ENCODE measurements at places on chromosomes 7 and 10.

DNA sequence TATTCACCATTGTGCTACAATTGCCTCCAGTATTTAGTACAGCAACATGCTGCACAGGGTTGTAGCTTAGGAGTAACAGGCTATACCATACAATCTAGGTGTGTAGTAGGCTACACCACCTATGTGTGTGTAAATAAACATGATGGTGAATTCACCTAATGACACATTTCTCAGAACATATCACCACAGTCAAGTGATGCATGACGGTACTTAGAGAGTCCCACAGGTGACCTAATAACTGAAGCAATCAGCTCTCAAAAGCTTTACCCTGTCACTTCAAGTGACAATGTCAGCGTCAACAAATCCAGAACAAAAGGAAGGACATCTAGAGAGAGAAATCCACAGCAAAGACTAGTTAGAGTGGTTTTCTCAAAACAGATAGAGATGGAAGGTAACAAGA, 38.8 kb downstream of the CCNJ start:
- DNase-seq, result no peak

DNA sequence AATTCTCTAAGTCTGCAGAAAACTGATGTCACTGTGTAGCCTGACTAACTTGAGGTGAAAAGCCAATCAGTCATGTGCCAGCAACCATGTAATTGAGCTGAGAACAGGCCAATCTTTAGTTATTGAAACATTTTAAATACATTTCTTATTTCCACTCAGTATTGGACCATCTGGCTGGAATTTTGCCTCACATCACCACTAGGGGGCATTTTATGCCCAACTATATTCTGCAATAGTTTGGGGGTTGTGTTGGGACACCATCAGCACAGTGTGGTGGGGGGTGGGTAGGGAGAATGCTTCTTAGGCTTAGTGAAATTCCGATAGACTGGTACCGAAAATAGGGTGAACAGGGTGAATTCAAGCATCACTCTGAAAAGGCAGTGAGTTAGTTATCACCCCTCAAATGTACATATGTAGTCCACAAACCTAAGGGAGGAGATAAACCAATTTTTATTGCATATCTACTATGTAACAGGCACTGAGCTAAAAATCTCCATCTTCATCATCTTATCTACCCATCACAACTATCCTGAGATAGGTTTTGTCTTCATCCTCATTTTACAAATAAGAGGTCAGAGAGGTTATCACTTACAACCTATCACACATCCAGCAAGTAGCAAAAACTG, 17.8 kb downstream of the NPSR1 start:
- DNase-seq, result peak; percentile 30

DNA sequence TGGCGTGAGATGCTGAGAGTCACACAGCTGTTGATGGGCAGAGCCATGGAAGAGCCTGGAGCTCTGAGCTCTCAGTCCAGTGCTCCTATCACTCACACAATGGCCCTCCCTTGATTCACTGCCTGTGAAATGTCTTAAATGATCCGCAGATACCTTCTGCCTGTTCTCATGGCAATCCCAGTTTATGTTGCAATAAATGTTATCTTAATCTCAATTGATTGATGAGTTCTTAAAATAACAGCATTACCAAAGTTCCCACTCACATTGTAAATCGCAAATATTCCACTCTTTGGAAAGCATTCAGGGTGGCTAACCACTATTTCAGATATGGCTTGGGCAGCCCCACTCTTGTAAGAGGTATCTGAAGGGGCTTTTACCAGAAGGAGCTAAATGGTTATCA, 865.5 kb downstream of the LRMDA start:
- DNase-seq, result no peak

GRCh38 chr10:5515948-5516761, 8.6 kb upstream of the CALML3 start:
- no peak for DNase-seq

DNA sequence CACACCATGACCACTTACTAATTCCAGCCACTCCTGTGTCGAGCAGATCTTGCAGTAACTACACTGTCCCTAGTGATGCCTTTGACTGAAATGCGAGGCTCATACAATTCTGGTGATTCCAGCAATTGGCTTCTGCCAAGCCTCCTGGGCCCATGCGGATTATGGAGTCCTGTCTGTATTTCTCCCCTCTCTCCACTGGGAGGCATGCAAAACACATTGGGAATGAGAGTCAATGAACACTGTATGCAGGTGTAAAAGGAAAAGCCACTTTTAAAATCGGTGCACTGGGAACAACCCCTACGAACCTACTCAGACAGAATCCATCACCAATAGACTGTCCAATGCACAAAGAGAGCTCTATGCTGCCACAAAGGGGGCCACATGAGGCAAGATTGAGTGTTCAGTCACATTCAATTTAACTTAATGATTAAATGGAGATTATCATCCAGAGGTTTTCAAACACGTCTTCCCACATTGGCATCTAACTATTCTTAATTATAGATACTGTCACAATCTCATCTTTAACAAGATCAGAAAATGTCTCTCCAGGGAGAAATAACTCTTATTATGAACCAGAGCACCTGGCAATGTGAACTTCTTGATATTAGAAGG, 550.6 kb downstream of the GLRX3 start:
- DNase-seq, result no peak

DNA sequence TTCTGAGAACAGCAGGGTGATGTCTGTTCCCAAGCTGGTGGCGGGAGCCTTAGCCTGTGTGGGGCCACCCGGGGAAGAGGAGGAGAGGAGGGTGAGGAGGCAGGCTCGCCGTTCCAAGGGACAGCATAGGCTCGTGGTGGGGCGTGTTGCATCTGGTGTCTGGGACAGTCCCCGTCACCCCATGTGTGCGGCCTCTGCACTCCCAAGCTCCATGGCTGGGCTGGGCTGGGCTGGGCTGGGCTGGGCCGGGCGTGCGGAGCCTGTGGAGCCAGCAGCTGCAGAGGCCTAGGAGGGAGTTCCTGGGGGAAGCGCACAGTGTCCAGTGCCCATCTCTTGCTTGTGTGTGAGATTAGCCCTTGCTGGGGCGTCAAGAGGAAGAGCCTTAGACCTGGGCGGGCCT, 20.9 kb upstream of the TTYH3 start:
- no peak for DNase-seq

- no peak for DNase-seq
Measured at GRCh38 chr10:6619660-6620059, 39.6 kb upstream of the PRKCQ start.

GRCh38 chr7:133060004-133060403, 21.9 kb downstream of the CHCHD3 start:
- DNase-seq, result no peak

- peak; percentile 12 for DNase-seq
Measured at GRCh38 chr7:102992938-102993717, 80.3 kb downstream of the LRRC17 start.

- DNase-seq, result no peak
Measured at GRCh38 chr10:69866246-69866687, 64.6 kb downstream of the COL13A1 start.

DNA sequence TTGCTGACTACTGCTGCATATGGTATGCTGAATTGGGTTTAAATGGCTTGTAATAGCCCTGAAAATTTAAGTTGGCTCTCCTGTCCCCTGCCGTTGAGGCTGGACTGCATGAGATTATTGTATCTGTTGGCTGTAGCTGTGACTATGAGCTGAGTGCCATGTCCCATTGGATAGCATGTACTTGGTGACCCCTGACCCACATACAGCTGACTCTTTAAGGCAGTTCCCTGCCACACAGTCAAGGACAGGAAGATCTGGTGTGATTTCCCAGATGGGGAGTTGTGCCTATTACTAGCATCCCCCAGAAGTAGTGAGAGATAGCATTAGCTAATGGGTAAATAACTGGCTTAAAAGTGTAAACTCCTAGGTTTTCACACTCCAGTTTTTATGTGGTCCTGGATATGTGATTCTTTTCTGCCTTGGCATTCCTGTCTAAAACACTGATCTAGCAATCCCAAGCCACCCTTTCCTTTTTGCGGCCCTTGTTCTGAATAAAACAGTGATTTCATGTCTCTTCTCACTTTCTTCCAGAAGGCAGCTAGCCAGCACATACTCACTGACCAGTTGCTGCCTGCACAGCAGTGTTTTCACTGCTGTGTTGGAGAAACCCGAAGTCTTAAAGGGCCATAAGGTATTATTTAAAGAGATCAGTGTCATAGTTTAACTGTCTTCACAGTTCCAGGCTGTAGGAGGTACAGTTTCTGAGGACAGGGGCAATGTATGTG, 35.9 kb downstream of the LRRC4 start:
- DNase-seq, result no peak
